ENCODE measurements at places on chromosomes 12 and 14.

DNA sequence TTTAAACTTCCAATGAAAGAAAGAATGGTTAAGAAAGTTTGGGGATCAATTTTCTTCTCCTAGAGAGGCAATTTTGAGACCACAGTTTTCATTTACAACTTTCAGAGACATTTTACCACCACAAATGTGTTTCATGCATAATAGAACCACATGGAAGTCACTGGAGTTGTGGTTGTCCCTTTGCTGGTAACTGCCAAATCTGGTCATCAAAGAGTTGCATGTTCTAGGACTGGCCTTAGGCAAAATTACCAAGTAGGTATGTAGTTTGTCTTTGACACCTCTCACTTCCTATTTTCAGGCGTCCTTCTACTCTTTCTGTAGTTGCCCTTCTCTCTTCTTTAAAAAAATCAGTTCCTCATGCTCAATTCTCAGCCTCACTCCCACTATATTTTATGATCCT lies 54.3 kb upstream of the TMX1 start:
- DNase-seq = no peak

GRCh38 chr12:10065241-10065640 lies 33.5 kb downstream of the CLEC1A start:
- no peak for DNase-seq

- no peak for DNase-seq
Measured at GRCh38 chr14:97703006-97703760, 906.0 kb downstream of the VRK1 start.

DNA sequence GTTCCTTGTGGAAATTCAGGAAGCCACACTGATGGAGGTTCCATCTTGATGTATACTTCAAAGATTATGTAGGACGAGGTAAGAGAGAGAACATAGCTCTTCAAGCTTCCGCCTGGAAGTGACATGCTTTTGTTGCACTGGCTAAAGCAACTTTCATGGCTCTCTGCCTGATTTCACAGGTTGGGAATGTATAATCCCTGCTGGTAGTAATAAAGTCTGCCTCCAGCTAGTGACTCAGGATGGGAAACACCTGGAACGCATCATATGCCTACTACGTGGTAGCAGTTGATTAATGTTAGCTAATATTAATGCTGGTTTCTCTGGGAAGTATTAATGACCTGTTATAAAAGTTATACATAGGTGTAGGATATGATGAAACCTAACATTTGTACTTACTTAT lies 71.1 kb downstream of the PELI2 start:
- no peak for DNase-seq

All from ELF-1 (cell line).